ENCODE measurements at places on chromosomes 5 and 9.

GRCh38 chr9:30507166-30507565 lies 1877.3 kb upstream of the ACO1 start:
- DNase-seq: no peak

DNA sequence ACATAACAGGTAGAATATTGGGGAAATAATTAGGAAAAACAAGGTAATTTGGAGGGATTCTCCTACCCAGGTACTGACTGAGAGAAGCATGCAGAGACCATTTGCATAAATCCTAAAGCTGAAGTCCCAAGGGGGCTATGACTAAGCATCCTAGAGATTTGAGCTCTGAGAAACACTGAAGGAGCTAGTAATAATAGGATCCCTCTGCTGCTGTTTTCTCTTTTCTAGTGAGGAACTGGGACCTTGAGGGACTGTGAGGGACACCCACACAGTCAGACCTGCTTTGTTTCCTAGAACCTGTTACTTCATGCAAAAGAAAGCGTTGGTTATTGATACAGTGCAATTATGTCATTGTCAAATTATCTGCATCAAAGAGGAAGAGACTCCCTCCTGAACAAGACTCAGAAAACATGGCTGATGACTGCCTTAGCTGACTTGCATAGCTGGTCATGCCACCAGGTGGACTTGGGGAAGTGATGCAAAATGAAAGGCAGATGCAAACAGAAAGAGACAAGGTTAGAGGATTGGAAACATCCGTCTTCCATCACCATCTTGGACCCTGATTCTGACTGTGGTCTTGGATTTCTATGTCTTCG lies 335.4 kb downstream of the NTRK2 start:
- no peak for DNase-seq

GRCh38 chr9:74493512-74493911 lies 3.6 kb upstream of the RORB start:
- no peak for DNase-seq

- no peak for DNase-seq
Measured at GRCh38 chr9:35172878-35173277, 11.1 kb downstream of the UNC13B start.

GRCh38 chr9:136571531-136571930 lies 25.7 kb upstream of the NOTCH1 start:
- DNase-seq: no peak

DNA sequence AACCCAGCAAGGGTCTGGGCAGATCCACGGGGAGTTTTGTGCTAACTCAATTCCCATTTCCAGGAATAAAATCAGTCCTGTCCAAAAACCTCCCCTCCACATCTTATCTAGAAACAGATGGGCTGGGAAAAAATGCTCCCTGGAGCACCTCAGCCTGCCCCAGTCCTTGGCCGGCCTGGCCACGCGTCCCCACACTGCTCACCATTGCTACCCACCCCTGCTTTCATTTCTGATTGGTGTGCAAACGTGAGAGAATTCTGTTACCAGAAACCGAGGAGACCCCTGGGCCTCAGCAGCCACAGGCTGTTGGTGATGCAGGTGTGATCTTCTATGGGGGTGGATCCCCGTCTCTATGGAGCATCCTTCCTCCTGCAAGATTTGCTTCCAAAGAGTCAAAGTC lies 38.0 kb upstream of the OLFM1 start:
- no peak for DNase-seq

DNA sequence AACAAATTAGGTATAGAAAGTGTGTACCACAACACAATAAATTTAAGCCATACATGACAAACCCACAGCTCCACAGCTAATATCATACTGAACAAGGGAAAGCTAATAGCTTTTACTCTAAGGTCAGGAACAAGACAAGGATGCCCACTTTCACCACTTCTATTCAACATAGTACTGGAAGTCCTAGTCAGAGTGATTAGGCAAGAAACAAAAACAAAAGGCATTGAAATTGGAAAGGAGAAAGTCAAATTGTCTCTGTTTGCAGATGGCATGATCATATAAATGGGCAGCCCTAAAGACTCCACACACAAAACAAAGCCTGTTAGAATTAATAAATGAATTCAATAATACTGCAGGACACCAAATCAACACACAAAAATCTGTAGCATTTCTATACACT lies 548.8 kb downstream of the CTNND2 start:
- DNase-seq: no peak

GRCh38 chr5:38447786-38448185 lies 108.7 kb downstream of the LIFR start:
- no peak for DNase-seq

DNA sequence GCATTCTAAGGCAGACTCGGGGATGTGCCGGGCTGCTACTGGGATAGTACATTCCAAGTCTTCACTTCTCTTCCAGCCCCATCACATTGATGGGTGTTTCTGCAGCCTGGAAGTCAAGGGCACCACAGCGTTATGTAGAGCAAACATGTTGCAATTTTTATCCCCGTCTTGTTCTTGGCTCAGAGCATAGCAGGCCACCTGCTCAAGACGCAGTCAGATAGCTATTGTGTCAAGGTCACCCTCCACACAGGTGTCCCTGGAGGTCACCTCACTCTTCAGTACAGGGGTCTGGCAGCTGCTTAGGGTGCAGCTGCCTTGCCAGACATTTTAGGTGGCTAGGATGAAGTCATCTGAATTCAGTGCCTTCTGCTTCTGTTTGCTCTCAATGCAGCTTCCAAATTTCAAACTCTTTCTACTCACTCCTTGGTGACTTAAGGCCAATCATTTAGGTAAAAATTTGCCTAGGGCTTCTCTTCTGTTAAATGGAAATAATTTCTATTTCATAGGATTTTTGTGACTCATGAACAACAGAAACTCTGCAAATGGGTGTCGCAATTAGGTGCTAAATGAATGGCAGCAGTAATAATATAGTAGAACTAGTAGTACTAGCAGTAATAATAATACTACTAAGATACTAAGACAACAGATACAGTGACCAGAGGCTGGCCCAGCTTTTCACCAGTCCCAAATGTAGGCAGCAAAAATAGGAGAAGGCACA lies 24.3 kb downstream of the KCNV2 start:
- no peak for DNase-seq
